ENCODE measurements at places on chromosomes 2 and 18.

DNA sequence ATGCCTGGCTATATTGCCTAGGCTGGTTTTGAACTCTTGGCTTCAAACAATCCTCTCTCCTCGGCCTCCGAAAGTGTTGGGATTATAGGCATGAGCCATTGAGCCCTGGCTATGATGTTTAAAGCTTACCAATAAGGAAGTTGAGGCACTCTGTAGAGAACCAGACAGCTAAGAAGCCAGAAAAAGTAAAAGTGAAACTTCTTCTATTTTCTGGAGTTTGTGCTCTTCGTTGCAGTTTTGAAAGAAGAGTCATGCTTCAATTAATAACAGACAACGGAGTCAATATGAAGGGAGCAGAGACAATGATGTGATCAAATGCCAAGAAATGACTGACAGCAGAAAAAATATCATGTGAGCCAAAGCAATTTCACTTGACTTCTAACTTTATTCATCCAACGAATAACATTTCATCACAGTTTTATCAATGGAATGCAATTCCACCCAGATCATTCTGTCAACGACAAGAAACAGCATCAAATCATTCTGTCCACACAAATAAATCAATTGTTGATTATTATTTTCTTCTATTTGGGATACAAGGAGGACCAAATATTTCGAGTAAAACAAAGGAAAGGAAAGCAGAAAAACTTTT, 175.5 kb upstream of the CELF4 start:
- no peak for DNase-seq

- no peak for DNase-seq
Measured at GRCh38 chr2:72934683-72935610, 17.6 kb downstream of the EMX1 start.

GRCh38 chr2:120405759-120406099, 59.8 kb downstream of the INHBB start:
- no peak for DNase-seq

DNA sequence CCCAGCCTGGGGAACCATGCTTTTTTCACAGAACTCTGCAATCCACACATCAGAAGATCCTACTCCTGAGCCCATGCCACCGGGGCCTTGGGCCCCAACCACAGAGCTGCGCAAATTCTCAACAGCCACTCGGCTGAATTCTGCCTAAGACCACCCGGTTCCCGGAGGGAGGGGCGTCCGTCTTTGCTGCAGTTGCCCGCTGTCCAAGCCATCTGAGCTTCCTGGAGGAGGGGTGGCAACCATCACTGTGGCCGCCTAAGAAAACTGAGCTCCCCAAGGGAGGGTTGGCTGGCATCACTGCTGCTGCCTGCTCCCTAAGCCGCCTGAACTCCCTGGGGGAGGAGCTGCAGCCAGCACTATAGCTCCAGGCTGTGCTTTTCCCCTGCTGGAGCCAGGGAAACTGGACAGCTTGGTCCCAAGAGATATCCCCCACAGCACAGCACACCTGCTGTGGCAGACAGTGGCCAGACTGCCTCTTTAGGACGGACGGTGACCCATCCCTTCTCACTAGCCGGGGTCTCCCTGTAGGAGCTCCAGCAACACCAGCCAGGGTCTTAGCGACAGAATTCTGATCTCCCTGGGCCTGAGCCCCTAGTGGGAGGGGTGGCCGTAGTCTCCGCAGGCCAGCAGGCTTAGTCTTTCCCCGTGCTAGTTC, 1411.6 kb upstream of the CDH2 start:
- no peak for DNase-seq

GRCh38 chr2:2787301-2787907, 456.3 kb upstream of the MYT1L start:
- DNase-seq = no peak

DNA sequence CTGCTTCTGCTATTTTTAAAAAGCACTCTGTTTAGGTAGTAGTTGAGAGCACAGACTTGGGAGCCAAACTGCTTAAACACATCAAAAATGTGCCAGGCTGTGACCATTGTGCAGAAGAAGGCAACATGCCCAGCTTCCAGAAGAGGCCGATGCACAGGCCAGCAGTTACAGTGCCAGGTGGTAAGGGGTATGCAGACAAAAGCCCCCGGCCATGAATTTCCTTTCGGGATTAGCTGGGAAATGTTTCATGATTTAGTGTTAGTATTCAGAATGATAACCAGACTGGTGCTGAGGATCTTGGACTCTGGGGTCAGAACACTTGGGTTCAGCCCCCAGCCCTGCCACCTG, 40.0 kb upstream of the ATG16L1 start:
- DNase-seq = no peak

GRCh38 chr2:211144078-211144477, 587.7 kb downstream of the CPS1 start:
- no peak for DNase-seq

DNA sequence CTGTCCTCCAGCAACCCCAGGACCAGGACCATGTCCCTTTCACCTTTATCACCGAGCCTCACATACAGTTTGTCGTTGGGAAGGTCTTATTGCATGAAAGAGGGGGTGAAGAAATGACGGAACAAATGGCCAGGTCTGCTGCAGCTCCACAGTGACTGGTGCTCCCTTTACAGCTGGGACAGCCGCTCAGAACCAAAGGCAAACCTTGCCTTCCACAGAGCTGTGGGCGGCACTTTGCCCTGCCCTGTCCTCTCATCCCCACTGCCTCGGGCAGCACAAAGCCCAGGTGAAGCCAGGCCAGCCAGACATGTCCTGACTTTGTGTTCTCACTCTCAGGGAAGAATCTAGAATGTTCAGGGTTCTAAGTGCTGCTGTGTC, 961 bp downstream of the GPR55 start:
- no peak for DNase-seq

GRCh38 chr18:9522952-9523351, 47.6 kb downstream of the RALBP1 start:
- no peak for DNase-seq

DNA sequence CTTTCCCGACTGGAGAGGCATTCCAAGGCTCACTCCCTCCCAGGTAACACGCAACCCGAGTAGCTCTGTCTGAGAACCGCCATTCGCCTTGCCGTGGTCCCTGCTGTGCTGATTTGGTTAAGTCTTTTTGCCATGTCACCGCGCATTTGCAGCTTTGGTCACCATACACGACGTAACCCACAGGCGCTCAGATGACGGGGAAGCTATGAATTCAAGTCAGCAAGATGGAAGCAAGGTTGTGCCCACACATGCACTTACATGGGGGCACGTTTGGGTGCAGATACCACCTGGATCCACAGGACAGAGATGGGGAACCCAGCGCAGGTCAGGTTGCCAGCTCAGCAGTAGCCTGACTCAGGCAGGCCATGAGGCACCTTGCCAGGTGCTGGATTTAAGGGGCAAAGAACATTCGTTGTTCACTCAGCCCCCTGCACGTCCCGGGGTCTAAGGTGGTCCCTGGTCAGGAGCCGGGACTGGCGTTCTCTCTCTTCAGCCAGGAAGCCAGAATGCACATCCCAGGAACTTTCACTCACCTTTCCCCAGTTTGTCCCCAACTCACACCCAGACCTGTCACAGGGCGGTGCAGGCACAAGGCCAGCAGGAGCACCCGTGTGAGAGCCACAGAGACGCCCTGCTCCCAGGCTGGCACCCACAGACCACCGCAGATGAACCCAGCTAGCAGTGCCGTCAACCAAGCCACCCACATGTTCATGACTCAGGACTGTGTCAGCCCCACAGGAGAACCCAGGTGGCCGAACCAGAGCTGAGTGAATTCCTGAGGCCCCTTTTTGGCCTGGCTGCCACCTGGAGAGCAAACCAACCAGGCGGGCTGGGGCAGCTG, 19.9 kb downstream of the SNED1 start:
- no peak for DNase-seq

GRCh38 chr2:114814355-114814754, 371.9 kb downstream of the DPP10 start:
- DNase-seq = no peak

DNA sequence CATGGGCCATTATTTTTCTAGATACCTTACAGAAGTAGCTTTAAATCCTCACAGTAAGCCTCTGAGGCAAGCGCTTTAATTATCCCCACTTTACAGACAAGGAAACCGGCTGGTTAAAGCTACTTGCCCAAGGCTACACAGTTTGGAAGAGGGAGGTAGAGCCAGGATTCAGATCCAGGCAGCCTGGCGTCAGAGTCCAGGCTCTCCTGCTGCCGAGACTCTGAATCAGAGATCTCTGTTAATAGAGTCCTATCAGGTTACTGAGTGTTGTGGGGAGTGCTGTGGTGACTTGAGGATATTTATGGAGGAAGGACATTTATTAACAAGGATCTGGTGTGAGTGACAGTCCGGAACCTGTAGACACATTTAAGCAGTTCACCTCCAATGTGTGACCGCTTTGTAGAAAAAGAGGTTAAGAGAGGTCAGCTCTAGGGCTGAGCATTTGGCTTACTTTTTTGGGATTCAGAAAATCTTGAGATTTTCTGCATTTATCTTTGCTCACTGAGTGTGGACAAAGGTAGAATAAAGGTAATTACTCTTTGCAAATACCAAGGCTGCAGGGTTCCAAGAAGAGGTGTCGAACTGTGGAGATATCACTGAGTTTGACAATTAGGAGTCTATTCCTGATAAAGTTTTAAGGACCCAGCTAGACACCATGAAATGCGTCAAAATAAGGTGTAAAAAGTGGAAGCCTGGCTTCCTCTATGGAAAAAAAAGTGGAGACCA, 1.6 kb upstream of the CEP192 start:
- no peak for DNase-seq

DNA sequence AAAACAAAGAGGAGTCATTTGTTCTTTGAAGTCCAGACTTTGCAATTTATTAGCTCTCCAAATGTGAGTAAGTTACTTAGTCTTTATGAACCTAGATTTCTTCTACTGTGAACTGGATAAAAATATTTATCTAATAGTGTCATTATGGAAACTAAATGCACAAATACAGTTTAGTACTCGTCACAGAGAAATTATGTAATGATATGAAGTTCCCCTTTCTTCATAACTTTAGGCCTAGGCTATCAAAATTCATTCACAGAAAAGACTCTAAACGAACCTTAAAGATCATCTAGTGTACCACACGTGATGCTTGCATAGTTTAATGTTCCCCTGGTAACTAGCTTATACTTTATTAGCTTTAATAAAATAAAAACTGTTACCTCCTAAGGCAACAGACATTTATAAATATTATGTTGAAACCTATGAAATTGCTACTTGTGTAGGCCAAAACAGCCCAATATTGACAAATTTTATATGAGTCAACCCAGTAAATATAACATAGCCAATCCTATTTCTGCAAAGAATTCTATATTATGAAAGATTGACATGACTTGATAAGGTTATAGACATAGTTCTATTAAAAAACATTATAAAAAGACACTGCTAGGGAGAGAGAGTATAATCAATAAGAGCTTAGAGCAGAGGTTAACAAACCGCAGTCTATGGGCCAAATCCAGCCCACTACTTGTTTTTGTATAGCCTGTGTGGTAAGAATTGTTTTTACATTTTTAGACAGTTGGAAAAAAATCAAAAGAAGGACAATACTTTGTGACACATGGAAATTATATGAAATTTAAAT, 44.9 kb upstream of the ITPRID2 start:
- no peak for DNase-seq

GRCh38 chr2:22691666-22692065, 693.3 kb upstream of the KLHL29 start:
- no peak for DNase-seq

- no peak for DNase-seq
Measured at GRCh38 chr18:1425679-1426078, 521.0 kb downstream of the ADCYAP1 start.

GRCh38 chr2:223187256-223187655, 135.3 kb downstream of the KCNE4 start:
- no peak for DNase-seq

- DNase-seq = no peak
Measured at GRCh38 chr2:111118981-111119821, 1.5 kb upstream of the BCL2L11 start.

- DNase-seq = no peak
Measured at GRCh38 chr2:62774555-62775366, 69.2 kb downstream of the EHBP1 start.

Measured in non-pigmented ciliary epithelial cell (primary cell).